ENCODE measurements at places on chromosomes 1 and 21.

DNA sequence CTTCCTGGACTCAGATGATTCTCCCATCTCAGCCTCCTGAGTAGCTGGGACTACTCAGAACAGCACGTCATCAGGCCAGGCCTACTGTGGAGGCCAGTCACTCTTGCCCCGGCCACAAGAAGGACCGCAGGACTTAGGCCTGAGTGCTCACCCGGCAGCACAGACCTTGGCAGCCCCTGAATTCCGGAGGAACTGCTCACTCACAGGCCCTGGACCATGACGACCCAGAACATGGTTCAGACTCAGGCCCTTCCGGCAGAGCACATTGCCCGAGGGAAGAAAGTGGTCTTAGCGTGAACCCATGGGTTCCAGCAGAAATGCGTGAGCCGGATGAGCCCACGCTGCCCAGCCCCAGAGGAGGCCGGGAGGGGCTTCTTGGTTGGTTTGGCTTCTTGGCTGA is 177.3 kb upstream of the TMEM51 start:
- no peak for DNase-seq

- DNase-seq: no peak
These were observed 9.2 kb downstream of the MRPS21 start for GRCh38 chr1:150302902-150303301.

DNA sequence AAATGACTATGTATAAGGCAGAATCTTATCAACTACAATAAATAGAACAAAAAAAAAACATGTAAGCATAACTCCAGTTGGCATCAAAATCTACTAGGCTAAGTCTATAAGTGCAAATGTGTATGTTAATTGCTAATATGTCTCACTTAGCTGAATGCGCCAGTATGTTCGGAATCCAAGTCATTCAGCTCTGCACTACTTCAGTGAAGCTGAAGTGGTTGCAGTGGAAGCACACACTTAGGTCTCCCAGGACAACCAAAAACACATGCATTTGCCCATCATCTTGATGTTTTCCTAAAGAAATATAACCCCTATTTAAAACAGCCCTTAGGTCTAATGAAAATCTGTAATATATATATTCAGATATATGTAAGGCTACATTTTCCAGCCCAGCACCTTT is 41.0 kb upstream of the RGS2 start:
- no peak for DNase-seq

GRCh38 chr1:204994086-204994862 is 48.7 kb upstream of the CNTN2 start:
- no peak for DNase-seq

GRCh38 chr1:43558346-43558841 is 27.7 kb downstream of the PTPRF start:
- no peak for DNase-seq

GRCh38 chr1:184393962-184394361 is 7.1 kb downstream of the C1orf21 start:
- DNase-seq: no peak

GRCh38 chr1:88787023-88787903 is 103.2 kb downstream of the PKN2 start:
- DNase-seq: no peak

GRCh38 chr1:177913762-177914540 is 55.9 kb downstream of the SEC16B start:
- DNase-seq: no peak

GRCh38 chr1:69126796-69127195 is 440.9 kb upstream of the LRRC7 start:
- DNase-seq: no peak

DNA sequence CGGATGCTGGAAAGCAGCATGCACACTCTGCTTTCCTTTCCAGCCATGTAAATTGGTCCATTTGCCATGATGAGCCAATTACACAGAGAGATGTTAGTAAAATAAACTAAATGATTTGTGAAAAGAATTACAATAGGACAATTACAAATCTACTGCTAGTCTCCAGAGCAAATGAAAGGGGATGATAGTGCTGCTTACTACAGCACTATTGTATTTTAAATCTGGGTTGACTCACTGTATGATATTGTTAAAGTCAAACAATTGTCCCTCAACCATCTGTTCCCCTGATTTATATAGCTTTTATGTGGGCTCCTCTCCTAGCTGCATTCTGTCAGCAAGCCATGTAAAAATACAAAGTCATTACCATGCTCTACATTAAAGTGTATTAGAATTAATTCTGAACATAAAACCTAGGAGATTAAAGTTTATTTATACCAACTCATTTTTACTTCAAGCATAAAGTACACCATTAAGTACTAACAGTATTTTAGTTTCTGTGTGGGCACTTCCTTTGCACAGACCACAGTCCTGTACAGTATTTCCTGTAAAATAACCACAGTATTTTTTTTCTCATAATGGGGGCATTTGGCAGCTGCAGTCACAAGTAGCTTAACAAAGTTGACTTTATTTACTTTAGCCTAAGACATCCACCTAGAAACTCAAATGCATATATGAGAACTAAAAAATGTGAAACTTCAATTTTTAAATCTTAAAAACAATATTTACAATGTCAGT is 135.8 kb downstream of the VAV3 start:
- DNase-seq: no peak

DNA sequence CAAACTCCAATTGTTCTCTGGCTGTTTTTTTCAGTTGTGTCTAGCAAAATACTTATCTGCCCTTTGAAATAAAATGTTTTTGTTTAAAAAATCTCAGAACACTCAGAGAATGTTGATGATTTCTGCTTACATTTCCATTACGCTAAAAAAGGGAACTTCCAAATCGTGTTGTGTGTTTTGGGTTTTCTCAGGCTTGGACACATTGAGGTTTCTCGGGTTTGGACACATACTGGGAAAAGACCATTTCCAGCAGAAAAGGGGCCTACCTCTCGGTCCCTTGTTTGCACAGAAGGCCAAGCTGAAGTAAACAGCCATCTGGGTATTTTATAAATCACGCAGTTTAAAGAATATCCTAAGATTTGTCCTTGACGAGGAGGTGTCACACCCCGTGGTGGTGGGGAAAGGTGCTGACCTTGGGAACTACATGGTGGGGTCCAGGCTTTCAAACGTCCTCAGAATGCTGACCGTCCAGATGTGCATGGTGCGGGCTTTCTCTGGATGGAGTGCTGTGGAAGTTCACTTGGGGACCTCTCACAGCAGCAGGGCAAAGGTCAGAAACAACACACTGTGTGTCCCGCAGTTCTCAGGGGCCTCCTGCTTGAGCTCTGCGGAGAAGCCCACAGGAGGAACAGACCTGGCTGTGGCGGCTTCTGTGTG is 67.8 kb downstream of the SLC37A1 start:
- no peak for DNase-seq

DNA sequence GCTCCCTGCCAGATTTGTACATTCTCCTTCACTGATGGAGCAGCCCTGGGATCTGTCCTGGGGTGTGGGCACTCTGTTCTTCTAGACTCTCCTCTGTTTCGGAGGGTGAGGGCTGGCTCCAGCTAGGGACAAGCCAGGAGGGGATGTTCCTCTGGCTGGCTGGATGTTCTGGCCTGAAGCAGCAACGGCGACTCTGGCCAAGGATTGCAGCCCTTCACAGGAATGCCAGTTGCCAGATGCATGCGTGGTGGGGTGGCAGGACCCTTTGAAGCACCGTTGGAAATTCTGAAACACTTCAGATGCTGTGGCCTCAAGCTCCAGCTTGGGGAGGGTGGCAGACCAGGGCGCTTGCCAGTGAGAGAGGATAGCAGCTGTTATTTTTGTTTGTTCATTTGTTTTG is 210.9 kb downstream of the TRABD2B start:
- DNase-seq: no peak

GRCh38 chr1:170586321-170587252 is 54.6 kb downstream of the GORAB start:
- DNase-seq: no peak

DNA sequence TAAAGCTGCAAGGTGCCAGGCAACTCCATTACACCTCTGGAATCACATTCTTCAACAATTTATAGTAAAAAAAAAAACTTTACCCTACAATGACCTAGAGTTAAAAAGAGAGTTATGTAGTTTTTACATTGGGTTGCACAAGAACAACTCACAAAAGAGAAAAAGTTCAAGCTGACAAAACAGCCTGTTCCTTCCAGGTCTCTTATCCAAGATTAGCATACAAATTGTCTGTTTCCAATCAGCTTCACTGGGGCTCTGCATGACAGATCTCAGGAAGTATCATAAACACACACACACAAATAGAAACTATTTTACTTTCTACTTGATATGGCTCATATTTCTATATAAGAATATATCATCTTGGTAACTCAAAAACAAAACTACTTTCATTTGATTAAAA is 154.6 kb downstream of the PCNX2 start:
- no peak for DNase-seq

- DNase-seq: no peak
These were observed 212.6 kb upstream of the FAM78B start for GRCh38 chr1:166379447-166379846.

DNA sequence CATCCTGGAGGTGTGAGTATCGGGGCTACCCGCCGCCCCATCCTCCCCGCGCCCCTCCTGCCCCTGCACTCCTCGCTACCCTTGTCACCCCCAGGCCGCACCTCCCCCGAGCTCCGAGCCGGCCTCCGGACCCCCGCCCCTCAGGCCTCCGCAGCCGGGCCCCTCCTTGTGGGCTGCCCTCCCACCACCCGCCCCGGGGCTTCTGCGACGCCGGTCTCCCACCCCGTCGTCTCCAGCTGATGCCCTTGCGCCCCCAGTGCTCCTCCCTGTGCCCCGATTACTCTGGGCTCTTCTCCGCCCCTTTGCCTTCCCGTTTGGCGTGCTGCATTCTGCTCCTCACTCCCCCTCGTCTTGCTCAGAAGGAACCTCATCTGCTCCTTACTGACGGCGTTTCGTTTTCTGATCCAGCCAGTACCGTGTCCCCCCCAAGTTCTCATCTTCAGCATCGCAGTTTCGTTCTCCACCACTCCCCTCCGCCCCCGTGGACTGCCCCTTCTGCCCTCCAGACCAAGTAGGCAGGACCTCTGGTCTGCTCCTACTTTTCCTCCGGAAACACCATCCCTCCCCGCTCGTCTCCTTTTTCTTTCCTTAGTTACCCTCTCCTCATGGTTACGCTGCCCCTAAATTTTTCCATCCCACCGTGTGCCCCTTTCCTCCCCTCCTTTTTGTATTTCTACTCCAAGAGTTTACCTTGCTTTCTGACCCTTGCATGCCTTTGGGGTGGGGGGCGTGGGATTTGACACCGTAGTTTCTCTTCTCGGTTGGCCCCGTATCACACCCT is 841 bp downstream of the SNX27 start:
- no peak for DNase-seq

GRCh38 chr1:58568911-58569310 is 8.1 kb downstream of the TACSTD2 start:
- DNase-seq: no peak

DNA sequence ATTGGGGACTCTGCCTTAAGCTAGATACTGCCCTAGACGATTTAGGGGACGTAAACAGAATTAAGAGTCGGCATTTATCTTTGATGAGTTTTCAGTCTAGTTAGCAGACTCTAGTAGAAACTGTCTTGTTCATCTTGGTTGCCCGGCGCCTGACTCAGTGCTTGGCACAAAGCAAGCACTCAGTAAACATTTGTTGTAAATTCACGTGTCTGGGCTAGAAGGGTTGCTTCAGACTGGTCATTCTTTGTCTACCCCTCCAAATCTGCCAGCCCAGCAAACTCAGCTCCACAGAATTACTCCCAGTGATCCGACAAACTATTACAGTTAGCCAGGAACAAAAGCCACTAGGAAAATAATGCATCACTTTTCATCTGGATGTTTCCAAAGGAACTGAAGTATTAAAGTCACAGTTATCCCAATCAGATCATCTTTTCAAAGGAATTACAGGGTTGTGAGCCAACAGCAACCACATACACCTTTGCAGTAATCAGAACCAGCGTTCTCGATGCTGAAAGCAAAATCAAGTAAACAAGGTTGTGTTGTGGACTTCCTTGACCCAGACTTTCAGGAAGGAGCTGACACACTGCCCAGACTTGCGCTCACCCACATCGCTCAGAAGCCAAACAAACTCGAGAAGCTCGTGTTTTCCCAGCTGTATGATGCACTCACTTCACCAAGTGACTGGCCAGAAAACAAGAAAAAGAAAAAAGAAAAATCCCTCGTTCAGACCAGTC is 66.5 kb upstream of the GADD45A start:
- DNase-seq: no peak

DNA sequence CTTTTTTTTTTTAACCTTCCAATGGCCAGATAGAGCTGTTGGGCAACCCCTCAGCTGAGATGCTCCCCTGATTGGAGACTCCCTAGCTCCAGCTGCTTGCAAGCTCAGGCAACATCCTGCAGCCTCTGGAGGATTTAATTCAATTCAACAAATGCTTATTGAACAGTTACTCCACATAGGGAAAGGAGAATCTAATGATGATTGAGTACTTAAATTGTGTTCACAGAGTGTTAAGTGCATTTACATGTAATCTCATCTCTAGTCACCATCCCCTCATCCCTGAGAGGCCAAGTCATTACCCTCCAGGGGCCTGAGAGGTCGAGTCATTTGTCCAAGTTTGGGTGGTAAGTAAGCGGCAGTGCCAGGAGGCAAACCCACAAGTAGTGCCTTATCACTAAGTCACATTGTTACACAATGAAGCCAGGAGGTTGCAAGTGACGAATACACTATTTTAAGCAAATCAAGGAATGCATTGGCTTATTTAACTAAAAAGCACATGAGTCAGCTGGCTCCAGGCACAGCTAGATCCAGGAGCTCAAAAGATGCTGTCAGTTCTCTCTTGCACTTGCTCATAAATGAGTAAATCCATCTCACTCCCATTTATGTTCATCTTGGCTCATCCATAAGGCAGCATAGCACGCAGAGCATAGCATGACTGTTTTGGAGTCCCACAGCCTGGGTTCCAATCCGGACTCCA is 64.3 kb downstream of the OPTC start:
- DNase-seq: no peak

DNA sequence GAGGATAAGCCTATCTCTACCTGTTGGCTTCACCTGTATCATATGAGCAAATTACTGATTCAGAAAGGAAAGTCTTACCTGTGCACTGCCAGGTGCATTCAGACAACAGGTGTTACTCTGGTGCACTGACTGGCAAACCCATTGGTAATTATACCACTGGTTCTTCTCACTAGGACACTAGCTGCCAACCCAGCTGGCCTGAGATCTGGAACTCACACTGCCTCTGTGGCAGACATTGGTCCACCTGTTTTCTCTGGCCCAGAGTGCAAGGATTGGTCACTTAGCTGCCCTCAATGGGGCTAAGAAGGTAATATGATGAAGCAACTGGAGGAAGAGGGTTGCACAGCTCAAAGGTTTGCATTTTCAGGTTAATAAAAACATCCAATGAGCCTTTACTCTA is 140.2 kb upstream of the DNAH14 start:
- DNase-seq: no peak

DNA sequence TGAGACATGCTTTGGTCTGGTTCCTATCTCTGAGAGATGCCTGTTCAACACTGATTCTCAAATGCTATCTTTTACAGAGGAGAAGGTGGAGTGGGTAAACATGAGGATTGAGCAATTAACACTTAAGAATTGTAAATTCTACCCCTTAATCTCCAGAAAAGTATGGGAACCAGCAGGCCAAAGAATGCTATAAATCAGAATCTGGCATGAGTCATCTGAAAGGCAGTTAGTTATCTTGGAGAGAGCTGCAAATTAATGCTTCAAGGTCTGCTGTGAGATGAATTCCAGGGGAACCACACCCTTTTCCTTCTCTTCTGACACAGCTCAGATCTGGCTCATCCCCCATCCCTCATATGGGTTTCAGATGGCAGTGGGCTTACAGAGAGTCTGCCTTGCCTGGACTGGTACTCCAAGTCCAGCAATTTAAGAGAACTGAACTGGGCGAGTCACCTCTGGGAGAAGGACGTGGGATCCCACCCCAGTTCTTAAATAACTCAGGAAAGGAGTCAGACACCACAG is 5.2 kb downstream of the S100A10 start:
- DNase-seq: no peak

Data from chondrocyte (in vitro differentiated cells).